ENCODE measurements at places on chromosomes 4 and X.
A peak's percentile ranks its signal among the peaks of the same experiment; 100 is the strongest.

- no peak for DNase-seq
Observed at GRCh38 chr4:57331959-57332358, 221.8 kb upstream of the IGFBP7 start.

DNA sequence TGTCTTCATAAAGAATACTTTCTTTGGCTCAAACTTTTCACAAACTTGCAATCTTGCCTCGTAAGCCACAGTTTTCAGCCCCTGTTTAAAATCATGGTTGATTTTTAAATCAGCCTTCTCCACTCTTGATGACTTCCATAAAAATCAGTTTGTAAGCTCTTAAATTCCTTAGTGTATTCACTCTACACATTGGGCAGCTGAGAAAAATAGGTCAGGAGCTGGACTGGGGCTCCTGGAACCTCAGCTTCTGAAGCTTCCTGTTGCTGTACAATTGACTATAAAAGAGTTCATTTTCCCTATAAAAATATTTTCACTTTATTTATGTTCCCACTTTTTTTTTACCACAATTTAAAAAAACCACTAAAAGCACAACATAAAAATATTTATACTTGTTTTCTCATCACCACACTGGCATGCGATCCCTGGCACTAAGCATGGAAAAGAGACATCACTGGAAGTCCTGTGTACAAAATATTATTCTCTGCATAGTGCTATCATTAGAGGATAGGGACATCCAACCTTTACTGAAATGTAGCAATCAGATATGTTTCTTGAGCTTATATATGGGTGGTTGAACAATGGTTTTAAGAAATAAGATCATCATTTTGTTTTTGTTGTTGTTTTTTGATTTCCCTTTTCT is 345.7 kb downstream of the FBXO8 start:
- DNase-seq = peak; percentile 6

DNA sequence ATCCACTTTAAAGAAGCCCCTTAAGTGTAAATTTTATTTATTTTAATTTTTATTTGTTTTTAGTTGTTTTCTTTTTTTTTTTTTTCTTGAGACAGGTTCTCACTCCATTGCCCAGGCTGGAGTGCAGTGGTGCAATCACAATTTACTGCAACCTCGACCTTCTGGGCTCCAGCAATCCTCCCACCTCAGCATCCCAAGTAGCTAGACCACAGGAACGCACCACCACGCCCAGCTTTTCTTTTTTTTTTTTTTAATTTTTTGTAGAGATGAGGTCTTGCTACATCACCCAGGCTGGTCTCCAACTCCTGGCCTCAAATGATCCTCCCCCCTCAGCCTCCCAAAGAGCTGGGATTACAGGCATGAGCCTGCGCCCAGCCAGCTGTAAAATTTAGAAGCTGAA is 6.0 kb downstream of the SAT1 start:
- DNase-seq = no peak

- no peak for DNase-seq
Observed at GRCh38 chr4:40788331-40788730, 38.6 kb downstream of the NSUN7 start.

GRCh38 chr4:112516471-112517066 is 589 bp upstream of the NEUROG2 start:
- DNase-seq = no peak

GRCh38 chr4:57691370-57691769 is 581.2 kb upstream of the IGFBP7 start:
- no peak for DNase-seq

DNA sequence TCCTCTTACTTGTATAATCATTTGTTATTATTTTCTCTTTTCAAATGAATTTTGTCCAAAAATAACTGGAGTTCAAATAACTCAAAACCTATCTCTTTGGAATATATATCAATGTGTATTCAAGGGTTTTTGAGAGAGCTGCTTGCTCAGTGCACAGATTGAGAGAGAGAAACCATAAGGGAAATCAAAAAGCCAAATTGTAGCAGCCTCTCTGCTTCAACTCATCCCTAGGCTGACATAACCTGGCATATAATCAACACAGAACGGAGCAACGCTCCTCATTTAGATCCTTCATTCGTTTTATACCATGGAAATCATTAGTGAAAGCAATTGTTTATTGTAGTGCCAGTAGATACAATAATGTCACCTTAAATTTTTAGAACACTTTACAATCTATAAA is 1.8 kb upstream of the GPM6A start:
- no peak for DNase-seq

DNA sequence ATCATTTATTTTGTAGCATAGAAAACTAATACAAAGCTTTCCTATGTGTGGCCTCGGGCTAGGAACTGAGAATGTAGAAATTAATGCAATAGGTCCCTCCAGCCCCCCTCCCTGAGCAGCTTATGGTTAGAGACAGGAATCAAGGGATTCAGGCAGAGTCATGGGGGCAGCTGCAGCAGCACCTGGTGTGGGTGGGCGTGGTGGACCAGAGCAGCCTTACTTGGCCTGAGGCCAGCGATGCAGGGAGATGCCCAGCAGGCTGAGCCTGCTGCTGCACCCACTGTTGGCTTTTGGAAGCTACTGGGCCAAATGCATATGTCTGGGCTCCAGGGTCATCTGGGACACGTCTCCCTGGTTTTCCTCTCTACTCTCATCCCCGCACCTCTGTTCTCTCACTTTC is 74.0 kb downstream of the STK32B start:
- DNase-seq = no peak

- no peak for DNase-seq
Observed at GRCh38 chrX:123818243-123818642, 41.6 kb upstream of the XIAP start.

DNA sequence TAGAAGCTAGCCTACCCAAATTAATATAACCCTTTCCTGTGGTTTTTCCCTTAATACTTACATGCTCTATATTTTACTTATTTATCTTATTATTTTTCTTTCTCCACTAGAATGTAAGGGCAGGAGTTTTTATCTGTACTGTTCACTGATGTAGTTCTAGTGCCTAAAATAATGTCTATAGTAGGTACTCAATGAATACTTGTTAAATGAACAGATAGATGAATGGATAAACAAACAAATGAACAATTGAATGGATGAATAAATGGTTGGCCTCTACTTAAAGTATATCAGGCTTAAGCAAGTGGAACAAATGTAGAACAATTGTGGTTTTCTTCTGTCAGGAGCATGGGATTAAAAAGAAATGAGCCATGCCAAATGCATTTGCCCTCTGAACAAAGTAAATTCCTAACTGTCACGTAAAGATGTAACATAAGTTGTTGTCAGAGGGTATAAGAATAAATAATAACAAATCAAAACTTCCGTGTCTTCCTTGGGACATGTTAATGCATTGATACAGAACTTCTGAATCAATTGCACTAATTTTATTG is 54.1 kb downstream of the SYTL5 start:
- DNase-seq = no peak

GRCh38 chr4:168720396-168720900 is 223.6 kb downstream of the PALLD start:
- no peak for DNase-seq

- peak; percentile 100 for DNase-seq
Observed at GRCh38 chr4:13920901-13921300, 293.4 kb upstream of the BOD1L1 start.

GRCh38 chr4:120842031-120842430 is 80.5 kb downstream of the PRDM5 start:
- DNase-seq = no peak

- DNase-seq = no peak
Observed at GRCh38 chrX:110051559-110051958, 48.6 kb downstream of the TMEM164 start.

GRCh38 chrX:128975745-128976144 is 547.5 kb downstream of the SMARCA1 start:
- no peak for DNase-seq

Measured in GM04504 (cell line).